ENCODE measurements at places on chromosomes 4 and X. TPM values are rescaled to one million over a fixed set of nuclear protein-coding genes. Genes with fewer than 3 reads are reported as not detected.

- H3K27me3 ChIP-seq: no peaks in the 10 kb centered on the region
- H3K4me1 ChIP-seq: no peaks in the 10 kb centered on the region
- no peak overlapping the region for H3K27ac ChIP-seq
- no peak overlapping the region for H3K4me3 ChIP-seq
- DNase-seq: no peak
- no peaks in the 10 kb centered on the region for H3K36me3 ChIP-seq
Observed at GRCh38 chr4:173656898-173657297, 126.9 kb upstream of the HAND2 start.

DNA sequence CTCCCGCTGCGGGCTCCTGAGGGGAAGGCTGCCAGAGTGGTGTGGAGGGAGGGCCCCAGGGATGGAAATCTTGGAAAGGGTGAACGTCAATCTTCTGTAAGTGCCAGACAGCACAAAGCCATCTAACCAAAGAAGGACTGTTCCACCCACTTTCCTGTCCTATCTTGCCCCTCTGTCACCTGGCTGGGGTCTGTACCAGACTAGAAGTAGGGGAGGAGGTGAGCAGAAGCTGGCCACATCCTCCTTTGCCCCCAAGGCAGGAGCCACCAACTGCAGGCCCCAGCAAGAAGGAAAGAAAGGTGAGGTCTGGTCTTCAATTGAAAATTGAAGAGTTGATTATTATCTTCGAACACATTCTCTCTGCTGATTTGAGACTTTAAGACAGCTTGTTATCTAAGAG is 214.4 kb upstream of the LEF1 start:
- H3K36me3 ChIP-seq: no peaks in the 10 kb centered on the region
- peaks cover 23% of the 10 kb centered on the region for H3K27me3 ChIP-seq
- H3K27ac ChIP-seq: no peak overlapping the region
- no peak overlapping the region for H3K4me3 ChIP-seq

ENPP6 gene
- total RNA-seq: 6.9 TPM

GRCh38 chrX:41314881-41315280 is 19.1 kb upstream of the DDX3X start:
- no peak overlapping the region for H3K27ac ChIP-seq
- no peaks in the 10 kb centered on the region for H3K36me3 ChIP-seq
- no peaks in the 10 kb centered on the region for H3K27me3 ChIP-seq
- H3K4me1 ChIP-seq: no peaks in the 10 kb centered on the region

SHROOM3 gene
- 0.09 TPM for total RNA-seq

ABCB7 gene
- 25.1 TPM for total RNA-seq

DNA sequence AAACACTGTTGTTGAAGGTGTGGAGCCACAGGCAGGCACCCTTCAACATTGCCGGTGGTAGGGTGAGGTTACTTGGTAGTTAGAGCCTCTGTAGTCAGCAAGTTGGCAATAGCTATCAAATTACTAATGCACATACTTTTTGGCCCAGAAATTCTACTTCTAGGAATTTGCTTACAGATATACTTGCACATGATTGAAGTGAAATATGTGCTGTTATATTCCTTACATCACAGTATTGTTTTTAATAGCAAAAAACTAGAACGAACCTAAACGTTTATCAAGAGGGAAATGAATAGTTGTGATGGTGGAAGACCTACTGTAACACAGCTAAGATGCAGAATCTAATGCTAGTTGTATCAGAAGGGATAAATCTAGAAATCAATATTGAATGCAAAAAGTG is 7.7 kb upstream of the PJA1 start:
- no peak for DNase-seq
- H3K4me3 ChIP-seq: no peak overlapping the region
- H3K36me3 ChIP-seq: peaks cover 1% of the 10 kb centered on the region
- H3K27ac ChIP-seq: no peak overlapping the region
- peaks cover 6% of the 10 kb centered on the region for H3K27me3 ChIP-seq

GRCh38 chr4:122086338-122087065 is 65.6 kb upstream of the BLTP1 start:
- H3K4me1 ChIP-seq: no peaks in the 10 kb centered on the region
- H3K27ac ChIP-seq: no peak overlapping the region
- H3K27me3 ChIP-seq: peaks cover 8% of the 10 kb centered on the region
- no peaks in the 10 kb centered on the region for H3K36me3 ChIP-seq
- no peak for DNase-seq

DNA sequence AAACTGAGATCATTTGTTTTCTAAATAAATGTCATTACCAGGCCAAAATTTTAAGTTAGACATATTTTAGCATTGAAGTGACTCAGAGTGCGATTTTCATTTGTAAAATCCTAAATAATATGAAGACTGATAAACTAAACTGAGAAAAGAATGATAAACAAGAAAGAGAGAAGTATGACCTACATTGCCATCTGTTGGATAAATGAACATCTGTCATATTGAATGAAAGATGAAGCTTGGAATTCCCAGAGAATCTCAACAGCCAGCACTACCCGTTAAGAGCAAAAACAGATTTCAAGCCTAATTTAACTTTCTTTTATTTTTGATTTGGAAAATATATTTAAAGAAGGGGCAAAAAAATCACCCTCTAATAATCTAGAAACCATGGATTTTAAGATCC is 591.0 kb upstream of the ATOH1 start:
- no peak overlapping the region for H3K27ac ChIP-seq
- H3K27me3 ChIP-seq: no peaks in the 10 kb centered on the region
- H3K4me1 ChIP-seq: no peaks in the 10 kb centered on the region
- H3K4me3 ChIP-seq: no peak overlapping the region
- H3K36me3 ChIP-seq: no peaks in the 10 kb centered on the region

HAUS7 gene
- total RNA-seq: 56.3 TPM

CT45A10 gene
- total RNA-seq: not detected

GRCh38 chr4:3285558-3286334 is 7.1 kb upstream of the RGS12 start:
- peaks cover 38% of the 10 kb centered on the region for H3K27me3 ChIP-seq
- no peaks in the 10 kb centered on the region for H3K36me3 ChIP-seq
- no peak overlapping the region for H3K27ac ChIP-seq
- DNase-seq: peak; percentile 39
- no peak overlapping the region for H3K4me3 ChIP-seq

FSTL5 gene
- total RNA-seq: not detected

GAGE12J gene
- total RNA-seq: not detected

DNA sequence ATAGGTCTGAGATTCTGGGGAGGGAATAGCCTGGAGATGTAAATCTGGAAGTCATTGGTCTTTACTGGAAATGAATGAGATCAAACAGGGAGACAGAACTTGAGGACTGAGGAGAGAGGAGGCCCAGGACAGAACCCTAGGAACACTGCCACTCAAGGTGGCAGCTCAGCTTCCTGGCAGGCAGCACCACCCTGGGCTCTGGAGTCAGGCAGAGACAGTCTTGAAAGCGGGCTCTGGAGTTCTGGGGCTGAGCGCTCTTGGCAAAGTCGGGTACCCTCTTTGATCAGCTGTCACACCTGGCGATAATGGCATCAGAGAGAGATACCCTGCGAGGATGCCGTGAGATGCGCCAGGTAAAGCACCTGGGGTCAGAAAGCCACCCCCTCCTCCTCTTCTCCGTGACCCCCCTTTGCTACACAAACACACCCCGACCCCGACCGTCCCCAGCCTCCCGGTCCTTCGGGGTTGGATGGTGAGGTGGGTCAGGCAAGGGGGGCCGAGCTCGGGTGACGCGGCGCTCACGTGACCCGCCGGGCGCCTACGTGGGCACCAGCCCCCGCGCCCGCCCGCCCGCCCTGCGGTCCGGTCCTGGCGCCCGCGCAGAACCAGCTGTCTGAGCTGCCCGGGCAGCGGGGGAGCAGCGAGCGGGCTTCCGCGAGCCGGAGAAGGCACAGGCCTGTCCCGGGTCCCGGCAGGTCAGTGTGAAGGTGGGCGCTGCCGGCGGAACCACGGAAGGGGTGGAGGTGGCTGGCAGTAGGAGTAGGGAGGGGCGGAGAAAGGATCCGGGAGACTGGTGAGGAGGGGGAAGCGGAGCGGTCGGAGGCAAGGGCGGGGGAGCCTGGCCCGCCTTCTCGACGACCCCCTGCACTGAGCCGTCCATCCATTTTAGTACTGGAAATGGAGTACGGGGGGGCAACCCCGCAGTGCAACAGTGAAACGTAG is at the start of gene TCEAL3:
TCEAL3 (plus strand) TSS at position 600 of the 942 bp plus-strand sequence. CDS start 1,102 bp downstream, outside the sequence.
- peak; percentile 39 for DNase-seq
- peaks cover 8% of the 10 kb centered on the region for H3K27me3 ChIP-seq
- H3K4me3 ChIP-seq: peak within 1 kb of the TSS; percentile 71
- H3K36me3 ChIP-seq: no peaks in the 10 kb centered on the region

TEX13B gene
- total RNA-seq: not detected

DNA sequence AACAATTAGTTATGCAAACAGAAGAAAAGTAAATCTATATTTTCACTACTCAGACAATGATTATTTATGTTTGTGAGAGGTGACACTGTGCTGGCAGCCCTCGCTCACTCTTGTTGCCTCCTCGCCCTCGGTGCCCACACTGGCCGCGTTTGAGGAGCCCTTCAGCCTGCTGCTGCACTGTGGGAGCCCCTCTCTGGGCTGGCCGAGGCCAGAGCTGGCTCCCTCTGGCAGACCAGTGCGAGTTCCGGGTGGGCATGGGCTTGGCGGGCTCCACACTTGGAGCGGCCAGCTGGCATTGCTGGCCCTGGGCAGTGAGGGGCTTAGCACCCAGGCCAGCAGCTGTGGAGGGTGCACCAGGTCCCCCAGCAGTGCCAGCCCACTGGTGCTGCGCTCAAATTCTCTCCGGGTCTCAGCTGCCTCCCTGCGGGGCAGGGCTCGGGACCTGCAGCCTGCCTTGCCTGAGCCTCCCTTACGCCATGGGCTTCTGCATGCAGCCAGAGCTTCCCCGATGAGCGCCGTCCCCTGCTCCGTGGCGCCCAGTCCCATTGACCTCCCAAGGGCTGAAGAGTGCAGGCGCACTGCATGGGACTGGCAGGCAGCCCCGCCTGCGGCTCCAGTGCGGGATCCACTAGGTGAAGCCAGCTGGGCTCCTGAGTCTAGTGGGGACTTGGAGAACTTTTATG is 902.6 kb downstream of the PDHA2 start:
- no peak overlapping the region for H3K4me3 ChIP-seq
- H3K4me1 ChIP-seq: no peaks in the 10 kb centered on the region
- H3K27me3 ChIP-seq: no peaks in the 10 kb centered on the region
- H3K36me3 ChIP-seq: no peaks in the 10 kb centered on the region
- H3K27ac ChIP-seq: no peak overlapping the region

DNA sequence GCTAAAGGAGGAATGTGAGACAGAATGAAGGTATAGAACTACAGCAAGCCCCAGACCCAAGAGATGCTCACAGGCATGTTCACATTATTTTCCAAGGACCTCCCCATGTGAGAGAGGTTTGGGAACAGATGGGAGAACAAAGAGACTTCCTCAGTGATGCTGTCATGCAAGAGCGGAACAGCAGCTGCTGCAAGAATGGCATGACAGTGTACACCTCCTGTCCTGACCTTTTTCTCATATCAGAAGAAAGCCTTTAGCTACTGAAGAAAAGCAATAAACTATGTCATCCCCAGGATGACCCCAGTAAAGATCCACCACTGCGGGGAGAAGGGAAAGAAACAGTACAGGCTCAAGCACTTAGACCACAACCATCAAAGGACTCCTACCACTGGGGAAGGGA is 7.2 kb downstream of the PRDM5 start:
- no peak overlapping the region for H3K4me3 ChIP-seq
- H3K36me3 ChIP-seq: no peaks in the 10 kb centered on the region
- H3K4me1 ChIP-seq: no peaks in the 10 kb centered on the region

DNA sequence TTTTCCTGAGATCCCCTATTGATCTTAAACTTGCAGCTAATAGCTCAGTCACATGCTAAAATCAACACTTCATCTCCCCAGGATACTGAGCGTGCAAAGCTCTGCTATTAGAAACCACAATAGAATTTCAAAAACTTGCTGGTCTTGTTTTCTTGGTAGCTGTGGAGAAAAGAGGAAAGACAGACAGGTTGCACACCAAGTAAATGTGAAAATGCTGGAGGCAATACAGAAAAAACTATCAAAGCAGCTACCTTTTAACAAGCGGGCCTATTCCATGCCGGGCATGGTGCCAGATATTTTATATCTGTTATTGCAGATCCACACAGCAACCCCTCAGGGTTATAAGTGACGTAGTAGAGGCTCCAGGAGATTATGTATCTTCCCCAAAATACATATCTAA is 171.9 kb downstream of the DCTD start:
- DNase-seq: no peak
- no peak overlapping the region for H3K27ac ChIP-seq
- H3K27me3 ChIP-seq: peaks cover 6% of the 10 kb centered on the region
- no peaks in the 10 kb centered on the region for H3K36me3 ChIP-seq
- no peak overlapping the region for H3K4me3 ChIP-seq
- H3K4me1 ChIP-seq: peaks cover 6% of the 10 kb centered on the region

DNA sequence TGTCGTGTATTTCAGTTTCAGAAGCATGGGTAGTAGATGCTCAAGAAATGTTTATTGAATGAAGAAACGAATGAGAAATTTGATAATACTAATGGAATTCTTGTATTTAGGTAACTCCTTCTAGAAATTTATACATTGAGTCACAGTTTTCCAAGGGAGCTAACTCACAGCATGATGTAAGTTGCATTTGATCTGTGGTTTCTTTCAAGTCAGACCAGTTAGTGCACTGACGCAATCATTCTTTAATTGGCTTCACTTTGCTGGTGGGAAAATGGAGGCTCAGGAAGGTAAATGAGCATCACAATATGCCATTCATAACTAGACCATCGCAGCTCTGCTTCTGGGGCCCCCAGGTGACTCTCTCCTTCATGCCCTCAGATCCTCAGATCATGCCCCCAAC is 17.3 kb upstream of the CWH43 start:
- no peaks in the 10 kb centered on the region for H3K4me1 ChIP-seq
- H3K27me3 ChIP-seq: no peaks in the 10 kb centered on the region
- no peak for DNase-seq
- no peak overlapping the region for H3K27ac ChIP-seq
- H3K36me3 ChIP-seq: no peaks in the 10 kb centered on the region
- H3K4me3 ChIP-seq: no peak overlapping the region

DNA sequence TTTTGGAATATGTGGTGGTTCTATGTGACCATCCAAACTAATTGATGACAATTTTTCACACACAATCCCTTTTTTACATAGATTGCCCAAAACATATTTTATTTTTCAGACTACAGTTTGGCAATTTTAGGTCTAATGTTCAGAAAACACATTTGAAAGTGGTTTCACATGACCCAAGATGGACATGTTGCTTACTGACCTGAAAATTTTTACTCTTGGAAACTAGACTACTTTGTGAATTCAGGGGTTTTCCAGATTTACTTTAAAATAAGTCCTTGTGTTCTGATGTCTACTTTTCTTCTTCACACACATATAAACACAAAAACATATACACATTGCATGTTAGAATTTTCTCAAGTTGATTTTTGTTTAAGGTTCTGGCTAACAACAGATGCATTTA is 79.5 kb downstream of the HMGB2 start:
- no peaks in the 10 kb centered on the region for H3K27me3 ChIP-seq
- no peak for DNase-seq

GABRG1 gene
- not detected for total RNA-seq

DNA sequence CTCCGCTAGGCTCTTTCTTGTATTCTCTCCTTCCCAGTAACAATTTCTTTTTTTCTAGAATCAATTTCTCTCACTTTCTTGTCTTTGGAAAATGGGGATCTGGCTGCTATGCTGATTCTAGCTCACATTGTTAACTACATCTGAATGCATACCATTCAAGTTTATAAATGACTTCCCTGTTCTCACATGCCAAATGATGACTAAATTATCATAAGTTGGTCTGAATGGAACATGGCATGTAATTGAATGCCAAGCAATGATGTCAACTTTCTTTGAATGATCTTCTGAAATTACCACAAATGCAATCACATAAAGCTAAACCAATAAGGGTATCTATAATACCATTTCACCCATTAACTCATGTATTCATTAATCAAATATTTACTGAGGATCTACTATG is 2.7 kb upstream of the ITM2A start:
- peaks cover 12% of the 10 kb centered on the region for H3K36me3 ChIP-seq
- no peak overlapping the region for H3K27ac ChIP-seq
- no peak for DNase-seq
- no peak overlapping the region for H3K4me3 ChIP-seq

SLC6A8 gene
- 0.93 TPM for total RNA-seq
